Bronchial smooth muscle cell (primary cell): ENCODE measurements at places on chromosomes 1 and 21. TPM values are rescaled to one million over a fixed set of nuclear protein-coding genes. Genes with fewer than 3 reads are reported as not detected.

The LPAR3 gene
- 16.5 and 21.6 TPM in 2 replicates for total RNA-seq

The TMCO1 gene
- 41.7 and 60.4 TPM in 2 replicates for total RNA-seq

The MROH7 gene
- total RNA-seq: 0.16 and 1.6 TPM in 2 replicates

The SLFNL1 gene
- 0.32 and 0.60 TPM in 2 replicates for total RNA-seq

The LEMD1 gene
- not detected in 2 replicates for total RNA-seq

The FAAH gene
- 1.4 and 2.0 TPM in 2 replicates for total RNA-seq
